CD4-positive, alpha-beta T cell treated with Interleukin-21 for 1 hour (primary cell): ENCODE measurements at places on chromosomes 4 and X.
A peak's percentile ranks its signal among the peaks of the same experiment; 100 is the strongest.

DNA sequence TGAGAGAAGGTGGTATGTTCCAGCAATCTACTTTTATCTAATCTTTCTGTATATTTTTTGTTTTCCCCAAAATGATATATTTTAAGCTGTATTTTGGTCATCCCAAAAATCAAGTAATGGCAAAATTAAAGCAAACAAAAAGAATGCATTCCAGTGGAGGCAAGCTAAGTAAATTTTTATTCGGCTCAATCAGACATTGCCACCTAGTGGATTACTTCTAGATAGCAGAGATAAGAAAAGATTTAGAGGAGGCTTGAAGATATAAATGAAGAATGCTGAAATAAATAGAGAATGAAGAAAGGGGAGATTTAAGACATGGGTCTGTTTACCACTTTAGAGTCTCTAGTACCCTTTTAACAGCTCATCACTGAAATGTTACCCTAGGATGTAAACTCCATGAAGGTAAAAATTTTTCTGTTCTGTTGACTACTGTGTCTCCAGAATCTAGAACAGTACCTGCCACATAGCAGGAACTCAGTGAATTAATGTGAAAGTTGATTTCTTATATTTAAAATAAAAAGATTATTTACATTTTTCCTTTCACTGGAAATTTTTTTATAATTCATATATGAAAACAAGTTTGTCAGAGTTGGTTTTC is 110.9 kb upstream of the ANK2 start:
- DNase-seq: peak; percentile 2

- DNase-seq: no peak
Measured at GRCh38 chrX:10206317-10206716, 49.5 kb downstream of the CLCN4 start.

DNA sequence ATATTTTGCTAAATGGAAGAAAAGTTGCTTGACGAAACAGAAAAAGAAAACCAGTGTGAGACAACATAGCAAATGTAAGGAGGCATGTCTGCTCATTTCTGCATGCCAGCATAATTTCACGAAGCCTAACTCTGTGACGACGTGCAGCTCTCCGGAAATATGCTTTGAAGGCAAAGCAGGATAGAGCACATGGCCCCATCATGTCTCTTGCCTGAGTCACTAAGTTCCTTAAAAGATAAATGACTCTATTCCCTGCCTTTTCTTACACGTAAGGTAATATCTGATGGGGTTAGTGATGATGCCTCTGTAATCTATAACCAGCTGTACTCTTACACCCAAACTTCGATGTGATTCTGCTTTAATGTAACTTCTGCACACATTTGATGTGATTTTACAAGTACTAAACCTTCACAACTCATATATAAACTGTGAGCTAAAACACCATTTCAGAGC is 64.5 kb downstream of the ANXA3 start:
- no peak for DNase-seq

DNA sequence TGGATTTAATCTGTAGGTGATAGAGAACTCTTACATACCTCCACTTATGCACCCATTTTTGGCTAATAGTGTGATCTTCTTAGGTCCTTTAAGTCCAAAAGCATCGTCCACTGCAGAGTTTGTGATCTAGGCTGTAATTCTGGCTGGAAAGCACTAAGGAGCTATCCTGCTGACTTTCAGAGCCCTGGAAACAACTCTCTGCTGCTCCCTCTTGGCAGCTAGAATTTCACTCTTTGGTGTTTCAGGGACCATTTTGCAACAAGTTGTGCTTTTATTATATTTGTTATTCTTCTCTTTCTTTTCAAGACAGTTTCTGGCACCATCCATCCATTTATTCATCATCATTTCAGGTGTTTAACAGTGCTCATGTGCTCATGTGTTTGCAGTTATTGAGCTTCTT is 130.0 kb downstream of the RBM46 start:
- no peak for DNase-seq

DNA sequence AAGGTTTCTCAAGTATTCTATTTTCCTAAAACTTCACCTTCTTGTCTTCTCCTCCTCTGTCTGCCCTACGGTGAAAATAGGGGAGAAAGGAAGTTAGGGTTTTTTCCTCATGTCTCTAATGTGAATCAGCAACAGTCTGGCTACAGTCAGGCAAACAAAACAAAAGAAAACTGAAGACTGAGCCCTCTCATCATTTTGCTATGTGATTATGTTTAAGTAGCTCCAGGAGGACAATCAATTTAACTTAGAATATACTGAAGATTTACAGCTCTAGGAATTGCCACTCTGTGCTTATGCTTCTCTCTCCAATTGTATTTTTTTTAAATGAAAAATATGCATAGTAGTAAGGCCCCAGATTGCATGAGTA is 316.2 kb downstream of the GPAT3 start:
- DNase-seq: no peak

- no peak for DNase-seq
Measured at GRCh38 chrX:63513825-63514568, 162.9 kb upstream of the SPIN4 start.

- no peak for DNase-seq
Measured at GRCh38 chr4:71156616-71157015, 163.2 kb downstream of the DCK start.

GRCh38 chr4:162984621-162985020 is 182.1 kb downstream of the NAF1 start:
- DNase-seq: no peak

DNA sequence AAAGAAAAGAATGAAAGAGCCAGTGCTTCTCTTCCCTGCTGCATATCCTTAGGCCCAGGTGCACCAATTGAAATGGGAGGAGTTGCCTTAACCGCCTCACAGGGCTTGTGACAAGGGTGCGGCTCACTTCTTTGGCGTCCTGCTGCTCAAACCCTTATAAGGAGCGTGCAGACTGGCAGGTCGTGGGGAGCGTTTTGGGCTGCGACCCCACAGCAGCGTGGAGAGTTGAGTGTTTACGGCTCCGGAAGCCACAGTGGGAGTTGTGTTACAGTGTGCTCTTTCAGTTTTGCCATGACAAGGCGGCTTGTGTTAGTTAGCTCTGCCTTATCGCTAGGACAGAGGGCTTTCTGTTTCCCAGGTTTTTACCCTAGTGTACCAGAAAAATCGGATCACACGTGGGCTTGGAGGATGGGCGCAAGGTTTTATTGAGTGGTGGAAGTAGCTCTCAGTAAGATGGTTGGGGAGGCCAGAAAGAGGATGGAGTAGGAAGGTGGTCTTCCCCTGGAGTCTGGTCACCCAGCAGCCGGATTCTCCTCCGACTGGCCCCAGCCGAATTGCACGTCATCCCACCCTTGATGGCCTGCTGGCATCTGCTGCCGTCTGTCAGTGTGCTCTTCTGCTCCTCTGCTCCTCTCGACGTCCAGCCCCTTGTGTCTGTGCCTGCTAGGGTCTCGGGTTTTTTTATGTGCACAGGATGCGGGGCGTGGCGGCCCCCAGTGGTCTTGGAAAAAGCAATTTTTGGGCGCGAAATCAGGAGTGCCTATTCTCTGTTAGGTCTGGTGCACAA is 718.9 kb downstream of the ARAP2 start:
- DNase-seq: peak; percentile 15

GRCh38 chr4:143163614-143164013 is 21.1 kb upstream of the USP38 start:
- no peak for DNase-seq

GRCh38 chr4:91840359-91840758 is 463.4 kb upstream of the GRID2 start:
- DNase-seq: no peak

- DNase-seq: no peak
Measured at GRCh38 chrX:41153448-41153847, 68.2 kb downstream of the USP9X start.
